ENCODE measurements at places on chromosomes 3 and 15.

- DNase-seq: no peak
Observed at GRCh38 chr15:50698101-50698500, 11.5 kb upstream of the TRPM7 start.

DNA sequence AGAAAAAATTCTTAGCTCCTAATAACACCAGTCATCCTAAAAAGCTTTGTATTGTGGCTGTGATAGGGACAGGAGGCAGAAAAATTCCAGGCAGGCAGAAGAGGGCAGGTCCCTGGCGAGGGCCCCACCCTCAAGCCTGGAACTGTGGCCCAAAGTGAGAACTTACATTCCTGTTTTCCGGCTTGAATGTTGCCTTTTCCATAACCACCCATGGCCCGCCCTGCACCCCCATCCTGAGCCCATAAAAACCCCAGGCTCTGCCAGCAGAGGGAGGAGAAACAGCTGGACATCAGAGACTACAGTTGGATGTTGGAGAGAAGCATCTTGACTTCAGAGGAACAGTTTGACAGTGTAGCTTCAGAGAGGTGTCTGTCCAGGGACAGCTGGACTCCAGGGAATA is 37.3 kb downstream of the SLCO2A1 start:
- DNase-seq: no peak

DNA sequence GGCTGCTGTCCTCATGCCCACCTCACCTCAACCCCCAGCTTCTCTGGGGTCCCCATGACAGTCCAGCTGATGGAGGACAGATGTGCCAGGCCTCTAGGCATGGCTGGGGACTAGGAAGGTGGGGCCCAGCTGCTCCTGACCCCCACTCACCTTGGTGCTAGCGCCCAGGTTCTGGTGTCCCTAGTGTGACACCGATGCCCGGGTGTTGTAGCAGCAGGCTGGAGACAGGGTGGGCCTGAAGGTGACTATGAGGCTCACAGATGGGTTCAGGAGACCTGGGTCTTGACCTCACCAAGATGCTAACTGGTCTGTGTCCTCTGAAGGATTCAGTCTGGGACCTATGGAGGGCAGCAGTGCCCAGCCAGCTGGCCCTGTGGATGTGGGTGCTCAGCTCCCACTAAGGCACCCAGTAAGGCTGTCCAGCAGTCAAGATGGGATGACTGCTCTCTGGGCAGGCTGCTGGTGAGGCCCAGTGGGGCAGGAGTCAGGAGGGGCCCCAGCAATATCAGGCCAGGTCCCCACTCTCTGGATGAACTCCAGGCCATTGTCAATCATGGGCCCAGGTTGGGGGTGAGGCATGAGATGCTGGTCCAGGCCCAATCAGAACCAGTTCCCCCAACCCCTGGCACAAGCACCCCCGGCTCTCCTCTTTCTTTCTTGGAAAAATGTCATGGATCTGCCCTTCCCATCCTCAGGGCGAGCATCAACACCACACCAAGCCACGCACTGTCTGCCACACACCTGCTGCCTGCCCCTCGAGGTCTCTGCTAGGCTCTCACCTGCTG is 33.0 kb downstream of the ALDH1L1 start:
- peak; percentile 29 for DNase-seq

DNA sequence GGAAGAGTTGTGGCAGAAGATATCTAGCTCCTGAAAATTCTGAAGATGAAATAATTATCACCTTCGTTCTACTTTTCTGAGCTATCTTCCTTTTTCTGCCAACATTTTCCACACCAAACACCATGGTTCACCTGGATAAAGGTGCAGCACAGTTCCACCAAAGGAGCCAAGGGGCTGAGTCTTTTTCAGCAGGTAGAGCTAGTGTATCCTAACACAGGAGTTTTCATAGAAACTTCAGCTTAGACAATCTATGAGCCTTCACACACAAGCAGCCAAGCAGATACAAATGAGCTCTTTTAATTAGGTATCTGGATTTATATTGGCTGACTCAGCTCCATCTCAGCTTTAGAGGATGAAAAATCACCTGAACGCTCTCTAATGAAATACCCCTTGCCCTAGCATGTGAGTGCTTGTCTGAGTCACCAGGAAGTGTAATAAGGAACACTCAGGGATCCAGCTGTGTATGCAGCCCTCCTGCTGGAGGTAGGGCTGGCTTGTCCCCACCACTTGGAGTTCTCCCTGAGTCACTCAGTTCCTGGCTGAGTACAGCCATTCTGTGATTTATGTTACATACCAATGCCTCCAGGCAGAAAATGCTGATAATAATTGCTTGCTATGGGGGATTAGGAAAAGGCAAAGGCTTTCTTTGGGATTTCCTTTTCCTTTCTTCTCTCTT is 385.7 kb downstream of the LSAMP start:
- DNase-seq: no peak

DNA sequence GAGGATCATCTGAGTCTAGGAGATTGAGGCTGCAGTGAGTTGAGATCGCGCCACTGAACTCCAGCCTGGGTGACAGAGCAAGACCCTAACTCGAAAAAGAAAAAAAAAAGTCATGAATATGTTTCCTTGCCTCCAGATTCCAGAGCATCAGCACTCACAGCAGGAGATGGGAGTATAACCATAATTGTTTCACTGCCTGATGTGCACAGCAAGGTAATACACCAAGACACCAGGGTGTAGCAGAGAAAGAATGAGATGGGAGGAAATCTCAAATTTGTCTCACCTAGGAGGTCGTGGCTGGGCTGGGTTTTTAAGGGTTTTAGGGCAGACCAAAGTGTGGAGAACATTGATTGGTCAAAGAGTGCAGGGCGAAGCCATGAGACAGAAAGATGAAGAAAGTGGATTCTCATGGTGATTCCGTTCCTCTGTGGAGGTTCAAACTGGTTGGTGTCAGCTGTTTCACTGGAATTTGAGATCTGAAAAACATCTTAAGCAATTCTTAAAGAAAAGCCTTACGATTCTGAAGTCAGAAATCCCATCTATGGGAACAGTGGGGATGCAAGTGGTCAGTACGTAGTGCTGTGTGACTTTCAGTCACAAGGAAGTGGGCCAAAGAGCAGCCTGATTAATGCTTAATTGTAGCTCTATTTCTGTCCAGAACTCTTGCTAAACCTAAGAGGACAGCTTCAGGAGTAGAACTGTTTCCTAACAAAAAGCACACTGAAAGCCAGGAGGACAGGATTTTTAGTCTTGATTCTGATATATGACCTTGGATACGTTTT is 7.8 kb upstream of the C15orf61 start:
- no peak for DNase-seq

Measured in right forelimb (tissue), 1 donor.